ENCODE measurements at places on chromosomes 13 and 19. TPM values are rescaled to one million over a fixed set of nuclear protein-coding genes. Genes with fewer than 3 reads are reported as not detected.

Gene RTBDN
- total RNA-seq: not detected

DNA sequence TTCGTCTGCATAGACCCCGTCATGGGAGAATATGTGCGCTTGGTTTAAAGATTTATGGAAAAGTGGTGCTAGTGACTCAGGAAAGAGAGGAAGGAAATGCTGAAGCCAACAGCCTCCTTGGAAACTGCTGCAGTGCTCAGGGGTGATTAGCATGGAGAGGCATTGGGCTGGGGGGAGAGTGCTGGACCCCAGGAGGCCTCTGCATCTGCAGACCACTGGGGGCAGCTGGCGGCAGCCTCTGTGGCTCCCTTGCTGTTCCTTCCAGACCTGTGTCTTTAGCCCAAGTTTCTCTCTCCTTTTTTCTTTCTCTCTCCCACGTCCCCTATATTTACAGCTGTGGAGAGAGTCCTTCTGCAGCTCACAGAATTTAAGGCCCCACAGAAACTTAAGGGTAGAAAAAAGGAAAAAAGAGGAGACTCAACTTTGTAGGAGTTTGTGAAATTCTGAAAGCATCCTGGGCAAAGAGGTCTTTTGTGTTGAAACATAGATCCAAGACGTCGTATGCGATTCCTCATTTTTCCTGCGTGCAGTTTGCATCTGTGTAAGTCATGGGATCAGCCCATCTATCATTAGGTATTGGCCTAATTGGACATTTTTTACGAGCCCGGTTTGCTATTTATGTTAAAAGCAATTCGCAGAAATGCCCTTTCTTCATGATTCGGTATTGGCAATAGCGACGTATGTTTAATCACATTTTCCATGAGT is 116.2 kb upstream of the ZNF536 start:
- DNase-seq: no peak

Gene ZNF30
- total RNA-seq: 3.8 TPM

Gene CERS1
- 0.36 TPM for total RNA-seq

GRCh38 chr19:39083599-39083982 is 577 bp upstream of the ACP7 start:
- no peak for DNase-seq

DNA sequence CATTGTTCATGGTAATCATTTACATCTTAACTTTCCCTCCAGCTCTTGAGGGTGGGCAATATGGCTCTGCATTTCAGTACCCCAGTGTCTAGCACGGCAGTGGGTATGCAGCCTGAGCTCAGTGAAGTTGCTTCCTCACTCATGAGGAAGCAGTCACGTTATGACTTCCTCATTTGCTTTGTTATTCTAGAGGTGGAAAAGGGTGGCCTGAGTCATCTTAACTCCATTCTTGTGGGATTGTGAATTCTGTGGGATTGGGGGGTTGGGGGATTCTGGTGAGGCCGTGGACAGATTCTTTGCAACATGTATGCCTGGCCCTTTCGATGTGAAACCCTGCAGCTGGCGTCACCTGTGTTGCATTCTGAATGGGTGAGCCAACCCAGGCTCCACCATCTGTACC is 406.7 kb upstream of the ZNF507 start:
- no peak for DNase-seq

DNA sequence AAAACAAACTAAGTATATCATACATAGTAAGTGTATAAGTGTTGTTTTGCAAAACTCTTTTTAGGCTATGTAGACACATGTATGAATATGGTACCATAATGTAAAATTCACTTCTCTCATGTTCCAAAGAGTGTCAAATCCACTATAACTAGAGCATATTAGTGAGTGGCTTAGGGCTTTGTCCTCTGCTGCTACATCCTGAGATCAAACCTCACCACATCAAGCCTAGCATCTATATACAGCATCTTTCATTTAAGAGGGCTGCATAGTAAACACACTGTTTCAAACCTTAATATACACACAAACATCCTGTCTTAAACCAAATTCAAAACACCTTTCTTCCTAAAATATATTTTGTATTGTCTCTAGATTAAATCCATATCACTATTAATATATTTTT is 38.7 kb downstream of the ELF1 start:
- no peak for DNase-seq

Data from osteoblast (primary cell).